ENCODE measurements at places on chromosomes 6 and 20. TPM values are rescaled to one million over a fixed set of nuclear protein-coding genes. Genes with fewer than 3 reads are reported as not detected.

- H3K27ac ChIP-seq, result no peak overlapping the region
- no peaks in the 10 kb centered on the region for H3K27me3 ChIP-seq
- no peaks in the 10 kb centered on the region for H3K36me3 ChIP-seq
- DNase-seq, result no peak
- H3K4me3 ChIP-seq, result no peak overlapping the region
- H3K4me1 ChIP-seq, result no peaks in the 10 kb centered on the region
Measured at GRCh38 chr20:6942266-6942665, 174.8 kb downstream of the BMP2 start.

- H3K27ac ChIP-seq, result no peak overlapping the region
- peaks cover 26% of the 10 kb centered on the region for H3K4me1 ChIP-seq
- no peaks in the 10 kb centered on the region for H3K27me3 ChIP-seq
- no peaks in the 10 kb centered on the region for H3K36me3 ChIP-seq
- no peak overlapping the region for H3K4me3 ChIP-seq
Measured at GRCh38 chr6:117491916-117492315, 9.4 kb downstream of the DCBLD1 start.

DNA sequence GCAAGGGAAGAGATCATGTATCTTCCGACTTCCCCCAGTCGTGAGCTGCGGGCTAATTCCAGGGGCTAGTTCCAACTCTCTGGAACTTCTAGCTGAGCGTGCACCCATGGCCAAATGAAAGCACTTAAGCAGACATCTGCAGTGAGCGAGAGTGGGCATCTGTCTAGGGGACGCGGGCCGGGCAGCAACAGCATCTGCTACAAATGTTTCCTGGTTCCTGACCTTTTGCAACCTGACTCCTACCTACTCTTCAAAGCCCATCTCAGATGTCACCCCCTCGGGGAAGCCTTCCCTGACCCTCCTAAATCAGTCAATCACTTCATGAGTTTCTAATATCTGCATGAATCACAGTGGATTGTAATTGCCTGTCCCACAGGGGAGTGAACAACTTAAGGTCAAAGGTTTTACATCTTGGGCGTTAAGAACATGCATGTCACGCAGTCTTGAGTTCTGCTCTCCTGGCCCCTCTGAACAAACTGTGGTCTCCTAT is 141.9 kb downstream of the CEBPB start:
- no peak overlapping the region for H3K27ac ChIP-seq
- no peaks in the 10 kb centered on the region for H3K4me1 ChIP-seq
- no peaks in the 10 kb centered on the region for H3K27me3 ChIP-seq
- no peak for DNase-seq
- H3K36me3 ChIP-seq, result no peaks in the 10 kb centered on the region

GRCh38 chr6:161351858-161352257 is 78.0 kb upstream of the AGPAT4 start:
- no peak overlapping the region for H3K27ac ChIP-seq
- H3K4me1 ChIP-seq, result no peaks in the 10 kb centered on the region
- H3K27me3 ChIP-seq, result no peaks in the 10 kb centered on the region
- no peaks in the 10 kb centered on the region for H3K36me3 ChIP-seq
- DNase-seq, result no peak
- no peak overlapping the region for H3K4me3 ChIP-seq

DNA sequence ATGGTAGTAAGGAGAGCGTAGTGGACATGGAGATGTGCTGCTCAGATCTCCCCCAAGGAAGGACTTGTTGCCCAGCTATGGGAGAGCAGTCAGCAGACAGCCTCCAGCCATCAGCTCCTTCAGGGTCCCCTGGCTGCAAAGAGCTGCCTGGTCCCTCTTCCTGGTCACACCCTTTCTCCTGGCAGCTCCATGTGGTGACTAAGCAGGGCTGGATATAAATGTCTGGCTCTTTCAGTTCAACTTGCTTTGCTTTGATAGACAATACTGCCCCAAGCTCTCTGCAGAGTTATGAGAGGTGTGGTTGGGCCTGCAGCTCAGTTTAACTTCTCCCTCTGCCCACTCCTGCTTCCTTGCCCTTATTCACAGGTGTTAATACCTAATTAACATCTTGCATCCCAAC is 64.1 kb upstream of the DDR1 start:
- DNase-seq, result peak; percentile 26
- H3K36me3 ChIP-seq, result no peaks in the 10 kb centered on the region
- peaks cover 24% of the 10 kb centered on the region for H3K4me1 ChIP-seq

GRCh38 chr6:44046516-44047178 is 80.6 kb downstream of the MRPL14 start:
- H3K27me3 ChIP-seq, result no peaks in the 10 kb centered on the region
- H3K4me1 ChIP-seq, result peaks cover 72% of the 10 kb centered on the region
- peak overlapping the region; percentile 52 for H3K27ac ChIP-seq
- no peak for DNase-seq

GRCh38 chr20:20547221-20547875 is 165.1 kb downstream of the RALGAPA2 start:
- H3K4me1 ChIP-seq, result no peaks in the 10 kb centered on the region
- H3K36me3 ChIP-seq, result peaks cover 25% of the 10 kb centered on the region
- no peak overlapping the region for H3K27ac ChIP-seq
- H3K27me3 ChIP-seq, result no peaks in the 10 kb centered on the region

DNA sequence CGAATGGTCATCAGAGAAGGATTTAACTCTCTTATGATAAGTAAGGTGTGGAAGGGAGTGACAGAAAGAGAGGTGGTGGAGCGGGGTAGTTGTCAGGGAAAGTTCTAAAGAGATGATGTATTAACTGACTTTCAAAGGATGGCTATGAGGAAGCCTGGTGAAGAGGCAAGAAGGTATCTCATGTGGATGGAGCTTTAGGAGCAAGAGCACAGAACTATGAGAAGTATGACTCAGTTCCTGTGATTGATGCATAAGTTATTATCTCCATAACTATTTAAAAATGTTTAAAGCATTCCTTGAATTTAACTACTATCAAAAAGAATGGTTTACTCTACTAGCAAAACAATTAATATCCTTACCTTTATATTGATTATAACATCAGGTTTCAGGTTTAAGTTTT is 28.8 kb downstream of the AK9 start:
- no peak overlapping the region for H3K4me3 ChIP-seq
- H3K4me1 ChIP-seq, result no peaks in the 10 kb centered on the region
- peaks cover 12% of the 10 kb centered on the region for H3K36me3 ChIP-seq
- H3K27ac ChIP-seq, result no peak overlapping the region
- no peaks in the 10 kb centered on the region for H3K27me3 ChIP-seq

DNA sequence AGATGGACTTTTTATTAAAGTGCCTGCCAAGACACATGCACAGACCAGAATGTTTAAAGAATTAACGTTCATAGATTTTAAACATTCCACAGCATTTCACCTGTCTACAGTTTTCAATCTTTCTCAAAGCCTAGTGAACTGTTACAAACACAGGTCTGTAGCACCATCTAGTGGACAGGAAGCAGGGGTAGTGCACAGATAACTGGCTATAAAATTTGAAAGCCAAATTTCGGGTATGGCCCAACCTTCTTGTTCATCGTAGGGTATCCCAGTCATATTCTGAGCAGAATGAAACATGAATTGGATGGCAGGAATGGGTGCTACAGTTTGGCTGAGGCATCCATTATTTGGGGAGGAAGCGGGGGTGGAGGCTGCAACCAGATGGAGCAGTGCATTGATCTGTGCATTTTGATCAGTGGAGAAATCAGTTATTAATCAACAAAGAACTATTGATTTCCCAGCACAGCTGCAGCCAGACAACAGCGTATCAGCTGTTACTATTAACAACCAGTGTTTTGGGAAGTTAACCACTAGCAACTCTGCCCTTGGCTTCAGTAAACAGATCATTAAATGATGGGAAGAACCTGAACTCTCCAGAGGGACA is 56.1 kb upstream of the B3GAT2 start:
- peaks cover 4% of the 10 kb centered on the region for H3K27me3 ChIP-seq
- H3K4me1 ChIP-seq, result no peaks in the 10 kb centered on the region
- DNase-seq, result no peak
- H3K4me3 ChIP-seq, result no peak overlapping the region
- no peak overlapping the region for H3K27ac ChIP-seq

DNA sequence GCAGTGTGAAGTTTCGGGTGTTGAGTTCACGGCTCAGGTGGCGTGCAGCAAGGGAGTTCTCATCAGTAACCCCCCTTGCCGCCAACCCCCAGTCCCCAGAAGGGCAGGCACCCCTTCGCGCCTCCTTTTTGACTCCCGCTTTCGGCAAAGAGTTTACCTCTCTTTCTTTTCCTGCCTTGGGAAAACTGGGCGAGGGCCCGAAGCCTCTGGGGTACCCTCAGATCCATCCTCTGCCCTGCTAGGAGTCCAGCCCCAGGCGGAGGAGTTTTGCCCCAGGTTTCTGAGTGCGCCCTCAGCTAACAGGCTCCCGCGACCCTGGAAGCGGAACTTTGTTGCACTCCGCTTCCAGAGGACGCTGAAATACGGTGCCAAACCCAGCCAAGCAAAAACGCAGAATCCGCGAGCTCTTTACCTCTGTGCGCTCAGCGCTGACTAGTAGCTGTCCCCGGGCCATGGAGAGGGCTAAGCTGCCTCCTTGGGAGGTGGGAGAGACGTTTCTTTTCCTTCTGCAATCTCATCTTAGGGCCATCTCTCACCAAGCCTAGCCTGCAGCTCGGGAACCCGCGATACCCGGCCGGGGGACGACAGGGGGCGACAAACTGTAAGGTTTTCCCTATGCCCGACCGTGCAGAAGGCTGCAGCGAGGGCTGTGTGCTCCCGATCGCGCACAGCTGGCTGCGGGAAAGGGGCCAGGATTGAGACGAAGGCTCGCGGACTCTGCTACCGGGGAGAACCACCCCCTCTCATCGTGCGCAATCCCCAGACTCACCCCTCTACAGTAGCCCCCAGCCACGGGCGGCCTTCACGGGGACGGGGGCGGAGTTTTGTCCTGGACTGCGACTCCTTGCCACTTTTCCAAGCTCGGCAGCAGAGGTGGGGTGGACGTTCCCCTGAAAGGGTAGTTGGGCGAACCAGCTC is 2.7 kb upstream of the PAX1 start:
- H3K4me1 ChIP-seq, result peaks cover 27% of the 10 kb centered on the region
- H3K36me3 ChIP-seq, result no peaks in the 10 kb centered on the region
- H3K4me3 ChIP-seq, result peak overlapping the region; percentile 51
- H3K27me3 ChIP-seq, result peaks cover 99% of the 10 kb centered on the region

DNA sequence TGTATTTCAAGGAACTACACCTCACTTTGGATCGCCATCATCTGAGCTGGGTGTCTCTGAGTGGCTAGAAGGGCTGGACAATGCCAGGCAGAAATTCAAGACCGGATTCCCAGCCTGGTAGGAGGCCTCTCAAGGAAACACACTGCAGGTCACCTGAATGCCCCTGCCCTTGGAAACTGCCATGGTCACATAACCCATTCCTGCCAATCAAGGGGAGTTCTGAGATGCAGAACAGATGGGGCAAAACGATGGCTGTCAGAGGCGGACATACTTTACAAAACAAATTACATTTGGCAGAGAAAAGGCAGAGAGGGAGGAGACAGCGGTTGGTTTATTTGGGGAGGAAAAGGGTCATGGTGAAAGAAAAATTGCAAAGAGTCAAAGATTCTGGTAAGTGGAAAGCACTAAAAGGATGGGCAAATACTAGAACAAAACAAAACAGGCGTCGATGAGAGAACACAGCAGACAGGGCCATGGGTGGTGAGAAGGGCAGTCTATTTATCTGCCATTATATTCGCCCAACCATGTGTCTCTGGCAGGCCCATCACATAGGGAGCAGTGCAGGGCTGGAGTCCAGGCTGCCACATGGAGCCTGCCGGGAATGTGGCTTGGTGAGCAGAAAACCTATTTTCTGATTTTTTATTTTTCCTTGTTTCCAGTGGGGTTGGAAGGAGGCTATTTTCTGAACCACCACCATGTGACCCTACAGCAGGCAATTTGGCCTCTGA is 13.5 kb downstream of the BEND3 start:
- DNase-seq, result no peak
- peaks cover 6% of the 10 kb centered on the region for H3K4me1 ChIP-seq
- H3K27ac ChIP-seq, result no peak overlapping the region
- no peaks in the 10 kb centered on the region for H3K27me3 ChIP-seq
- H3K36me3 ChIP-seq, result no peaks in the 10 kb centered on the region

GRCh38 chr6:16158943-16159557 is 30.2 kb downstream of the MYLIP start:
- DNase-seq, result no peak
- no peak overlapping the region for H3K4me3 ChIP-seq
- no peak overlapping the region for H3K27ac ChIP-seq
- H3K27me3 ChIP-seq, result no peaks in the 10 kb centered on the region

The EDN1 gene
- 5.9 TPM for total RNA-seq

The KIF25 gene
- 0.22 TPM for total RNA-seq

The IGF2R gene
- 66.8 TPM for total RNA-seq

The GDAP1L1 gene
- 0.55 TPM for total RNA-seq

The SGK2 gene
- total RNA-seq, result 0.30 TPM

The NCOA7 gene
- total RNA-seq, result 10.3 TPM

The OR2H2 gene
- not detected for total RNA-seq

The CCM2L gene
- total RNA-seq, result 7.5 TPM
